Suprapubic skin (tissue), 4 donors: ENCODE measurements at places on chromosomes 4 and X.

- no peak for DNase-seq
These were observed 9.9 kb upstream of the MOB1B start for GRCh38 chr4:70892086-70892769.

DNA sequence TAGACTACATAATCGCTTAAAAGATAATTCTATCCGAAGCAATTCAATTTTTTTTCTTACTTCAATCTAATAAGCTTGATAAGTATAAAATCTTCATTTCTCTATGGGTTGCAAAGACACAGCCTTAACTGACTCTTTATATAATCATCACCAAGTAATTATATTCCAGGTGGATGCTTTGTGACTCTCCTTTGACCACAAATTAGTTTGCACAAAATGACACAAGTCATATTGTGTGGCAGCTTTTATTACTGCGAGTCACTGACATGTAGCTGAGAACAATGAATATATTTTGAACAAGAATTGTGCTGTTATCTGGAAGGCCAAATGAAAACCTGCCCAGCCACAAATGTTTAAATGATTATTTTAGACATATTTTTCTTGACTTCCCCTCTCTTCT lies 1727.8 kb downstream of the ARAP2 start:
- DNase-seq = no peak

- DNase-seq = no peak
These were observed 38.0 kb downstream of the HTT-AS start for GRCh38 chr4:3036131-3036952.

DNA sequence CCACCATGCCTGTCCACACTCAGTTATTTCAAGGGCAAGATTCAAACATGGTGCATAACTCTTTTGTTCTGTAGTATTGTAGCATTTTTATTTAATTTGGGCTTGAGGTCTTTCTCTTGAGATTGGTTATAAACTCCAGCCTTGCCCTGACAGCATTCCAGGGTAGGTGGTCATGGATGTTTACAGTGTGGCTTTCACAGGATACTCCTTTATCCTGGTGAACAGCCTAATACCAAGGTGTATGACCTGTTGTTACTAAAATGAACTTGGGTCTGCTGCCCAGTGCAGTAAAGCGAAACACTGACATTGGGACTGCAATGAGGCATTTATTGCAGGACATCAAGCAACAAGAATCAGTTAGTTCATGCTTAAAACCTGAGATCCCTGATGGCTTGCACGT lies 434.8 kb downstream of the ANKRD50 start:
- DNase-seq = no peak

- peak; percentile 89 for DNase-seq
These were observed at the start of gene KANTR for GRCh38 chrX:53093748-53094581. TSS of gene KANTR (plus strand) at chrX:53094142. CDS start at chrX:53124273, 30,131 bp downstream.

DNA sequence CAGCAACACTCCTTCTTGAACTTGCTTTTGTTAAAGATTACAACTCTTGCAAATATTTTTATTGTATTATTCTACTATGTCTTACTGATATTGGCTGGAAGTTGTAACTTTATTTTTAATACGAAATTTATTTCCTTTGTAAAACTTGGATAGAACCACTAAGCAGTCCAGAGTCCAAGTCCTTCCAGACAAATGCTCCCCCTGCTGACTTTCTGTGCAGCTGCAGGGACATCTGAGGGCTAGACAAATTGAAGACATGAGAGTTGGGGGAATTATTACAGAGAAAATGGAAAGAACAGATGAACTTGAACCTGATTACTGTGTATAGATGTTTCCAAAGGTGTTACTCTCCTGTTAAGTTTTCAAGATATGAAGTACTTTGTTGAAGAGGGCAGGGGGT lies 238.8 kb downstream of the GRIA3 start:
- no peak for DNase-seq

DNA sequence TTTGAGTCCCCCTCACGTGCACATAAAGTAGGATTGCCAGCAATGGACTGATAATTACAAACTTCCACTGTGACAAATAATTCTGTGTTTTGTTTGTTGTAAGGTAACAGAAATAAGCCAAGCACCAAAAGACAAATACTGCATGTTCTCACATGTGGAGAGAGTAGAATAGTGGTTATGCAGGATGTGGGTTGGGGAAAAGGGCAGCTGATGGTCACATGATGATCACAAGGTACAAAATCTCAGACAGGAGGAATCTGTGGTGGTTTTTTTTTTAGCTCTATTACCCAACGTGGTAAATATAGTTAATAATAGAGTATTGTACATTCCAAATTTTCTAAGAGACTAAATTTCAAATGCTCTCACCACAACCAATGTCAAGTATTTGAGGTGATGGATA lies 182.3 kb downstream of the BANK1 start:
- no peak for DNase-seq

DNA sequence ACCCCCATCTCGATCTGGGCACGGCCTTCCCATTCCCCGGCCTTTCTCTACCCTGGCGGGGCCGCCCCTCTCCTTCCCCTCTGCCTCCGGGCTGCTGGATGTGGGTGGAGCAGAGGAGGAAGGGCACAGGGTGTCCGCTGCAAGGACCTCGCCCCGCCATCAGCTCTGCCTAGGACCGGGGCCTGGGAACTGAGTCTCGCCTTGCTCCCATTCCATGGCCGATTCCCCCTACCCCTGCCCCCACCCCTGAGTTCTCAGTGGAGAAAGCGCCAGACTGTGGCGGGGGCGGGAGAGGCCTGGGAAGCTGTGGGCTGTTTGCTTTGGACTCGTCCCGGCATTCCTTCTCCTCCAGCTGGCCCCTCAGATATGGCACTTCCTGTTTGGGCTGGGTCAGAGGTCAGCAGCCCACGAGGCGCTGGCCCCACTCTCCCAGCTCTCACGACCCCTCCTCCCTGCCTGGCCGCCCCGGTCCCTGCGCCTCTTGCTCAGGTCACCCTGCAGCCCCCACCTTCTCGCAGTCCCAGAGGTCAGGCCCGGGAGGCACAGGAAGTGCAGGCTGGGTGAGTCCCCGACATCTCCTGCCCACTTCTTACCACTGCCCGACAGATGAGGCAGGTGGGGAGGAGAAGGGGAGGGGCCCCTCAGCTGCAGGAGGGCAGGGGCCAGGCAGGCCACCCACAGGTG lies 6.4 kb upstream of the BGN start:
- DNase-seq = no peak

DNA sequence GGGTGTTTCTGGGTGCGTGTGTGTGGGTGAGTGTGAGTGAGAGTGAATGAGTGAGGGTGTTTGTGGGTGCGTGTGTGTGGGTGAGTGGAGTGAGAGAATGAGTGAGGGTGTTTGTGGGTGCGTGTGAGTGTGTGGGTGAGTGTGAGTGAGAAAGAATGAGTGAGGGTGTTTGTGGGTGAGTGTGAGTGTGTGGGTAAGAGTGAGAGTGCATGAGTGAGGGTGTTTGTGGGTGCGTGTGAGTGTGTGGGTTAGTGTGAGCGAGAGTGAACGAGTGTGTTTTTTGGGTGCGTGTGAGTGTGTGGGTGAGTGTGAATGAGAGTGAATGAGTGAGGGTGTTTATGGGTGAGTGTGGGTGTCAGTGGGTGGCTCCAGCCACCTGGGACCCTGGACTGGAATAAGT lies 1676.1 kb upstream of the TENM3 start:
- no peak for DNase-seq

DNA sequence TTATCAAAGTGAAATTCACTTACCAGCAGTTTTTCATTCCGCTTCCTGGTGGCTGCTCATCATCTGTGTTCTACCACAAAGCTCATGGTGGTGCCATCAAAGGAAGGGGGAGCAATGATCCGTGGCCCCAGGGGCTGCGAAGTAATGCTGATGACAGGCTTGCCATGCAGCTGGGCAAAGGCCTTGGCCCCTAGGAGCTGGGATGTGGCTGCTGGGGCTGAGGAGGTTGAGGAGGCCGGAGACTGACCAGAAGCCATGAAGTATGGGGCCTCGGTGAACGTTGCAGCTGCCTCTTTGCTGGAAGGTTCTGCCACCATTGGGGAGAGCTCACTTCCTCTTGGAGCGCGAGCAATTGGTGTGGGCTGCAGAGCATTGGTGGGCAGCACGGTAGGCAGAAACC lies 8.4 kb downstream of the C4orf54 start:
- no peak for DNase-seq

- DNase-seq = no peak
These were observed 48.5 kb downstream of the MRPL1 start for GRCh38 chr4:77911091-77911490.

GRCh38 chr4:82624819-82625218 lies 63.0 kb upstream of the TMEM150C start:
- no peak for DNase-seq

DNA sequence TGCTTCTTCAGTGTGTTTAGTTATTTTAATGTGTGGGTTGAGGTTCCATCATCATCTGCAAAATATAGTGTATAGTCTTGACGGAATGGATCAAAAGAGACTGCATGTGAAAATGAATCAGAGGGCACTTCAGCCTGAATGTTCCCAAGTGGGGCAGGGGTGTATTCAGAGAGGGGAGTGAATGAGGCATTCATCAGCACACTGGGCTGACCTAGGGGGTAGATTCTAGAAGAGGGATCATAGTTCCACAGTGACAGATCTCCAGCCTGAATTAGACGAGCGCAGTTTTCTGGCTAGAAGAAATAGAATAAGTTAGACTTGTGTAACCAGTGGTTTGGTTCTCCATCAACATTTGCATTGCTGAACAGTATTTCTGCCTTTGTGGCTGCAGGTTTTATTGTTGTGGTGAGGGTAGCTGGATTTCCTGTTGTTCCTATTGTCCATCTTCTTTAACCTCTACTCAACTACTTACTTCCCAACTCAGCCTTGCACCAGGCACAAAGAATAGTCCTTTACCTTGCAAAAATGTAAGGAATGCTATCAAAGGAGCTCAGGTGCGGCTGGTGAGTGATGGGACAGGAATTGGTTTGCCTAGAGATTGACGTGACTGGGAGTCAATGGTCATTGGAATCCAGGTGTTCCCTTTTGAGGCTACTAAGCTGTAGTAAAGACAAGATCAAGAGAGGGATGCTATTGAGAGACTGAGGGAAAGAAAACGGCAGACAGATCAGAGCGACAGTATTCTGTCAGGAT lies 50.9 kb downstream of the NAP1L5 start:
- DNase-seq = no peak

- no peak for DNase-seq
These were observed 124.5 kb downstream of the ATXN3L start for GRCh38 chrX:13195340-13195739.

- DNase-seq = no peak
These were observed 61.7 kb downstream of the CT47B1 start for GRCh38 chrX:120813982-120814381.

DNA sequence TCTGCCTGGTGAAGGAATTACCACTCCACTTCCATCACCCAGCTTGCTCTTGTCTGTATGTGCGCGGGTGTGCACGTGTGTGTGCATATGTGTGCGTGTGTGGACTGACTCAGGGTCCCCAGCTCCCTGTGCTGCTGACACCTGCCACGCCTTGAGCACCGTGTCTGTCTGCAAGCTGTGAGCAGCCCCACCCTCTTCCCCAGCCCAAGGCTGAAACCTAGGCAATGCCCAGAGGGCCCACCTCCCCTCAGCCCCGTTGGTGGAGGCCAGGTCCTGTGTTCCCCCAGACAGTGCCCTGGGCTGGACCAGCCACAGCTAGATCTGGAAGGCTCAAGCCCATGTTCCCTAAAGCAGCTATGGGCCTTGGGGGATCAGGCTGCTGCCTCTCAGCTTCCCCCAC lies 2.0 kb upstream of the CCNQ start:
- no peak for DNase-seq

- DNase-seq = no peak
These were observed 55.3 kb upstream of the TECRL start for GRCh38 chr4:64464581-64464980.

GRCh38 chr4:73007526-73008100 lies 61.9 kb downstream of the COX18 start:
- no peak for DNase-seq

- no peak for DNase-seq
These were observed 223.1 kb upstream of the DMD start for GRCh38 chrX:33434256-33435092.

DNA sequence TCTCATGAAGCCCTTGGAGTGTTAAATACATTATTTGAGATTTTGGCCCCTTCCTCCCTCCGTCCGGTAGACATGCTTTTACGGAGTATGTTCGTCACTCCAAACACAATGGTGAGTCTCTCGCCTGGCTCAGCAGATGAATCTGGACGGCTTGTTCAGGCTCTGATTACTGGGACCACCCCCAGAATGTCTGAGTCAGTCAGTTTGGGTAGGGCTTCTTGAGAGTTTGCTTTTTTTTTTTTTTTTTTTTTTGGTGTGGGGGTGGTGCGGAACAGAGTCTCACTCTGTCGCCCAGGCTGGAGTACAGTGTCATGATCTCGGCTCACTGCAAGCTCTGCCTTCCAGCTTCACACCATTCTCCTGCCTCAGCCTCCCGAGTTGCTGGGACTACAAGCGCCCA lies 62.4 kb upstream of the MSANTD1 start:
- no peak for DNase-seq

DNA sequence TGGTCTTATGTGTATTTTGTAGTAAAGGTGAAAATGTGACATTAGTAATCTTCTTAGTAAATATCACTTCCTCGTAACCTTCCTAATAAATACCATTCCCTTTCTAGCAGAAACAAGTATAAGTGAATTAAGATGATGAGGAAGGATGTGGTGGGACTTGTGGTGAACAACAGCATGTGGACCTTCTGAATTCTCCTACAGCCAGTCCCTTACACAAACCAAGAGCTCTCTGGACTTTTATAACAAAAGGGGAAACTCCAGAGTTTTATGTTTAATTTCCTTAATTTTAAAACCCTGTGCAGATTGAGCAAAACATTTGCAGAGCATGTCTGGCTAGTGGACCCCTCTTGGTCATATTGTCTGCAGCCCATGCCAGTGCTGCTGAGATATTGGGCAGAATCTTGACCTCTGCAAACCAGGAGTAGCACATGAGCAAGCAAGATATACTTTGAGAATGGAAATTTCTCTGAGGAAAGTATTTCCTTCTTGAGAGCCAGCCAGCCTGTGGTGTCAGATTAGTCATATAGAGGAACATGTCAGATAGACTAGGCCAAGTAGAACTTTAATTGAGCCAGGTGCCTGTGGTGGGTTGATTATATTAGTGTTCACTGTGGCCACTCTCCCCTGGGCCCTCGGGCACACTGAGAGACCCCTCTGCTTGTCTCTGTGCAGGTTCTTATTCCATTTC lies 328.2 kb downstream of the DKK2 start:
- DNase-seq = no peak
